ENCODE measurements at places on chromosomes 16 and 17.
A peak's percentile ranks its signal among the peaks of the same experiment; 100 is the strongest.

GRCh38 chr17:280901-281300, 71.7 kb downstream of the RPH3AL start:
- H3K4me3 ChIP-seq = no peak overlapping the region
- peak overlapping the region; percentile 23 for H3K27ac ChIP-seq
- no peaks in the 10 kb centered on the region for H3K4me1 ChIP-seq
- DNase-seq = no peak

- no peaks in the 10 kb centered on the region for H3K36me3 ChIP-seq
- DNase-seq = no peak
- H3K27ac ChIP-seq = no peak overlapping the region
- H3K4me1 ChIP-seq = no peaks in the 10 kb centered on the region
Measured at GRCh38 chr17:30780343-30780742, 44.1 kb downstream of the CRLF3 start.

DNA sequence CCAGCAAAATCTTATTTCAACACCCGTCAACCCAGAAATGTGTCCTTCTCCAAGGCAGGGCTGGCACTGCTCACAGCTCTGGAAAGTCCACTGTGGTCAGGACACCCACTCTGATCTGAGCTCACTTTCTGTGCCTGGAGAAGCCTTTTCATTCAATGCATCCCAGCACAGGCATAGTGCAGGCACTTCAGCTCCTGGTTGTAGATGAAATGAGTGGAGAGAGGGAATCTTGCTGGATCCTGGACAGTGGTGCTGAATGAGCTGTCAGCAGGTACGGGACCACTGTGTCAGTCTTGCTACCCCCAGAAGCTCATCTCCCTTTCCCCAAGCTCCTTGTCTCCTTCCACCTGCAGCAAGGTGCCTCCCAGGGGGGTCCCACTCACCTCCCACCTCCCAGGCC, 86.1 kb upstream of the SALL1 start:
- no peaks in the 10 kb centered on the region for H3K27me3 ChIP-seq
- no peak overlapping the region for H3K4me3 ChIP-seq
- H3K4me1 ChIP-seq = no peaks in the 10 kb centered on the region
- H3K27ac ChIP-seq = no peak overlapping the region
- DNase-seq = no peak

DNA sequence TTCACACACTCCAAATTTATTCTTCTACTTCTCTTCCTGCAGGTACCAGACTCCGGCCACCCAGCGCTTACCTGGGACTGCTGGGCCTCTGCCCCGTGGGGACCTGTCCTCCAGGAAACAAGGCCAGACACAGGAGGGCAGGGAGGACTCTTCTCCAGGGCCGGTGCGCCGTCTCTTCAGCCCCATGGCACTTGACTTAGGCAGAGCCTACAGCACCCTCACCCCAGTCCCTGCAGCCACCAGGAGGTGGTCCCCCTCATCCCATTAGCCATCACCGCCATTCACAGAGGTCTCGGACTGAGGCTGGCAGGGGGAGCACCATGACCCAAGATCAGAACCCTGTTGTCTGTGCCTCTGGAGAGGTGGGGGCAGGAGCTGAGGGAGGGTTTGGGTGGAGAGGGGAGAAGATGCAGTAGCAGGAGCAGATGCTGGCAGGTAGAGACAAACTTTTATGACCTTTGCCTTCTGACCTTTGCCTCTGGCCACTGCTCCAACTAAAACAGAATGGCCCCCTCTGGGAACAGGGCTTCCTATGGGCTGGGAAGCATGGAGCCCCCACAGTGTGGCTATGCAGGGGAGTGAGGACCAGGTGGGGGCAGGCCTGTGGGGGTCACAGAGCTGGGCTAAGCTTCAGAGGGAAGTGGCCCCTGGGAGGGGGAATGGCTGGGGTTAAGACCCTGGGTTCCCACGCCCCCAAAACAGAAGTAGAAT, 1.7 kb upstream of the GCGR start:
- no peak overlapping the region for H3K4me3 ChIP-seq
- H3K27ac ChIP-seq = no peak overlapping the region
- H3K27me3 ChIP-seq = peaks cover 73% of the 10 kb centered on the region
- no peak for DNase-seq

DNA sequence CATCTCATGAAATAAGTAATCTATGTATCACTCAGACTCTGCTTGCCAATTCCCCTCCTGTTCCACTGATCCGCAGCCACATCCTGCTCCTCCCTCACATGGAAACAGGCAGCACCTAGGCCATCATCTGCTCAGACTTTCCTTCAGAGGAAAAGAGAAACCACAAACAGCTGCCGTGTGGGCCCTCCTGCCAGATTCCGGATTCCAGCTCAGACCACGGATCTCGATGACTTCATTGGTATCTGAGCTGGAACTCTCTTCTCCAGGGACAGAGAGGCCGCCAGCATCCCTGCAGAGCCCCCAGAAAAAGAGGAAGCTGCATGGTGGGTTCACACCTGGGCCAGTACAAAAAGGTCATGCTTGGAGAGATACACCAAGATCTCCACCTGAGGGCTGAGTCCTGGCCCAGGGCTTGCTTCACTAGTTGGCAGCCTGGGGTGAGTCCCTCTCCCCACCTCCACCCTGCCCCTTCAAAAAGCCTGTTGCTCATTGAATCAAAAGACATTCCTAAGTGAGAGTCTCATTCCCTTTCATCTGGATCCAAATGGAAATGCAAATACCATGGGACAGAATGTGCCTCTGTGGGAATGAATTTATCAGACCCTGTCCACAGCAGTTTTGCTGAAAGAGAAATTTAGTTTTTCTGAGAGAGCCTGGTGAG, 47.2 kb downstream of the HOXB1 start:
- peak; percentile 44 for DNase-seq
- H3K27ac ChIP-seq = no peak overlapping the region
- no peaks in the 10 kb centered on the region for H3K4me1 ChIP-seq
- H3K4me3 ChIP-seq = no peak overlapping the region
- H3K36me3 ChIP-seq = no peaks in the 10 kb centered on the region

DNA sequence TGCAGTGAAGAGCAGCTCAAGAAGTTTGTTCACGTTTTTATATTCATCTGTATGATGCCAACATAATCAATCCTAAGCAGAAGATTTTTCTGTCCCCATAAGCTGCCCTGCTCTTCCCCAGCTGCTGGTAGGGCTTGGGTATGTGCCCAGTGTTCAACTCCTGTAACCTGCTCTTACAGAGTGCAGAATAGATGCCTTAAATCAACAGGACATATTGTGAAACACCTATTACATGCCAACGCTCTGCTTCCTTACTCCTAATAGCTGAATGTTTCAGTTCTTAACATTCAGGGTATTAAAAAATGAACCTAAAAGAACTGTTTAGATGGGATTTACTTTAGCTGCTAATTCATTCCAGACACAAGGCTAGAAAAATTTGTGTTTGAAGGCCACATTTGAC, 190.9 kb downstream of the HS3ST3A1 start:
- H3K27ac ChIP-seq = no peak overlapping the region
- DNase-seq = no peak

GRCh38 chr17:43338886-43339516, 59.8 kb upstream of the ARL4D start:
- no peaks in the 10 kb centered on the region for H3K27me3 ChIP-seq
- H3K4me1 ChIP-seq = peaks cover 13% of the 10 kb centered on the region
- DNase-seq = peak; percentile 79
- H3K4me3 ChIP-seq = no peak overlapping the region

DNA sequence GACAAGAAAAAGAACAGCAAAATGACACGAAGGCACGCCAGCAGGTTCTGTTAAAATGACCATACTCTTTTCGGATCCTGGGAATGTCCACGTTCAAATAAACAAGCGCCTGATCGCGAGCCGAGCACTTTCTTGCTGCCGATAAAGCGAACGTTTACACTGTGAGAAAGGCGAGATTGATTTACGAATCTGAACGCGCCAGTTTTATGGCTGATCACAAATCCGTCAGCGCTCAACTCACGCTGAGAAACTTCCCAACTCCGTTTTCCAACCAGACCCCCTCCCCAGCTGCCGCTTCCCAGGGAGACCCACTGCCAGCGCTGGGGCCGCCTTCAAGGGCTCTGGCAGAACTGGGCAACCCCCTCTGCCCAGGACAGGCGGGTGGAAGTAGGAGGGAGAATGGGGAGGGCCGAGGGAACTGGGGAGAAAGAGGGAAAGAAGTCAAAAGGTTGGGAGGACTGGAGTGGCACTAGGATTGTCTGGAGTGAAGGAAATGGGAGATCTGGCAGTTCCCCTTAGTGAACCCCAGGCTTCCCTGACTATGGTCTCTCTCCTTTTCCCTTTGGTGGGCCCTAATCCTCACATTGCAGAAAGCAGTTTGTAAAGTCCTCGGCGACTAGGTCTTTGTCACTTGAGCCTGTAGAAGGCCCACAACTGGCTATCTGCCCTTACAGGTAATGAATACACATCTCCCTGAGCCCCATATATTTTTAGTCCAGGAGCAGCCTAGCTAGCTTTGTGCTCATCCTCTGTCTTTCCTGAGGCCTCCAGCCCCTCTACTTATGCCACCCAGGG, 6.9 kb downstream of the HOXB4 start:
- H3K4me1 ChIP-seq = no peaks in the 10 kb centered on the region
- peaks cover 70% of the 10 kb centered on the region for H3K27me3 ChIP-seq
- DNase-seq = no peak
- peak overlapping the region; percentile 10 for H3K27ac ChIP-seq
- peak overlapping the region; percentile 19 for H3K4me3 ChIP-seq
